ENCODE measurements at places on chromosomes 11 and 22.

DNA sequence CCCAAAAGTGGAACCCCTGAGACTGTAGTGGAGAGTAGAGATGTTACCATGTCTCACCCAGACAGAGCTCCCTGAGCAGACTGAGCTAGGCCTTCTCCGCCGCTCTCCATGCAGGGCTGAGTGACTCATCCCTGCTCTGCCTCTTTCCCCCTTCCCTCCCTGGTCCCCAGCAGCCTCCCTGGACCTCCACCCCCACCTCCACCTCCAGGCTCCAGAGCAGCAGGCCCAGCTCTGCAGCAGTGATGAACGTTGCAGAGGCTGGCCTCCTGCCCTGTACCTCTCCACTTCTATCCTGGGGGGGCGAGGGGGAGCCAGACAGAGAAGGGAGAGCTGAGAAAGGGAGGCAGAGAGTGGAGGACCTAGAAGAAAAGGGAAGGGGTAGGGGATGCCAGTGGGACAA lies 19.3 kb upstream of the ARAP1 start:
- no peak for DNase-seq

DNA sequence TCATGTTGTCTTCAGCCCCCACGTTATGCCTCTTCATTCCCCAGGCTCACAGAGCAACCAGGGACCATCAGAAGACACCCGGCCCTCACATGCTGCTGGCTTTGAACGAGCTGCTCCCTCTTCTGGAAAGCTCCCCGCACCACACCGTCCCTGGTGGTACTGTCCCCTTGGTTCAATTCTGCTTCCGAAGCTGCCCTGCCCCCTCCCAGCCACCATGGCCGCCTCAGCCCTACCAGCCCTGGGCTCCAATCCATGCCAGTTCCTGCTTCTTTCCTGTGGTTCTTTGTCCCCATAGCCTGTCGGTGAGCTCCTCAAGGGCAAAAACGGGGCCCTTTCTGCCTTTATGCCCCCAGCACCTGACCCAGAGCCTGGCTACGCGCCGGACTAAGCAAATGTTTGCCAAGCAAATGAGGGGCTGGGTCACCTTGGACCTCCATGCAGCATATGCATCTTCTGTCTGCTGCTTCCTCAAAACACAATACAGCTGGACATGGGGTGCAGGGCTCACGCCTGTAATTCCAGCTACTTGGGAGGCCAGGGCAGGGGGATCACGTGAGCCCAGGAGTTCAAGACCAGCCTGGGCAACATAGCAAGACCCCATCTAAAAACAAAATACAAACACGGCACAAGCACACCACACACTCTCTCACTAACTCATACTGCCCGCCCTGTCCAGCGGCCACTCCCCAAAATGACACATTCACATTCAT lies 21.3 kb downstream of the TNKS1BP1 start:
- peak; percentile 12 for DNase-seq

GRCh38 chr22:47476231-47476630 lies 713.8 kb downstream of the TBC1D22A start:
- DNase-seq: no peak

DNA sequence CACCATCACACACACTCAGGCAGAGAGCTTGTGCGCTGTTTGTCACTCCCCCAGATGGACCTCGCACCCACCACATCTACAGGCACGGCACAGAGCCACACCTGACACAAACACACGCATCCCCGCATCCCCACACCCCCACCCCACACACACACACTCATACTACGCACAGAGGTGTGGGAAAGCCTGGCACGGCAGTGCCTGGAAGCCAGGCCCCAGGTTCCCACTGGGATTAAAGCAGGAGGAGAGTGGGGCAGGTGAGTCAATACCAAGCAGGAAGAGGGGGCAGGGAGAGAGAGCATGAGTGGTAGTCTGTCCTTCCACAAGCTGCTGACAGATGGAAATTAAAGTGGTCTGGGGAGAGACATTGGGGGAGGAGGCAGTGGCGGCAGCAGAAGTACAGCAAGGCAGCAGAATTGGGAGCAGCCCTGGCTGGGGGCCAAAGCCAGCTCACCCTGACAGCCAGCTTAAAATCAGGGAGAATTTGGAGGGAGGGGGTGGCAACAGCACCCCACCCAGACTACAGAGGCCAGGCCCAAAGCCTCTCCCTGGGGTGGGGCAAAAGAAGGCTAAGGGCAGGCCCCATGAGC lies 20.7 kb downstream of the TNKS1BP1 start:
- no peak for DNase-seq

- DNase-seq: no peak
Observed at GRCh38 chr11:134476435-134477021, 64.5 kb upstream of the B3GAT1 start.

DNA sequence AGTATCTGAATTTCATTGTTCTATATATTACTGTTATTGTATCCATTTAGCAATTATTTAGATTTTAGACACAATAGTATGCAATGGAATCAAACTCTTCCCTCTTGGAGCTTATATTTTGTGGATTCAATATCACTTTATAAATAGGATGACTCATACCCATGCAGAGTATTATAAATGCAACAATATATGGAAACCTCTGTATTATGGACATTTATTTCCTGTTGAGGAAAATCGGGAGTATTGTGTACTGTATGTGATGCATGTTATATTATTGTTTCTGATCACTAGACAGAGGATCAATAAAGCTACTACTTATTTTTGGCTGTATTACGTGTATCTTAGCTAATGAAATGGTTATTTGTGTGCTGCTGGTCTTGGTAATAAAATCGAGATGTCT lies 770 bp downstream of the METTL15 start:
- DNase-seq: no peak

- DNase-seq: no peak
Observed at GRCh38 chr22:44328762-44329161, 16.0 kb upstream of the SHISAL1 start.

GRCh38 chr11:44731685-44732430 lies 5.1 kb downstream of the TSPAN18 start:
- DNase-seq: no peak

GRCh38 chr11:1478544-1478943 lies 8.0 kb downstream of the MOB2 start:
- DNase-seq: no peak

DNA sequence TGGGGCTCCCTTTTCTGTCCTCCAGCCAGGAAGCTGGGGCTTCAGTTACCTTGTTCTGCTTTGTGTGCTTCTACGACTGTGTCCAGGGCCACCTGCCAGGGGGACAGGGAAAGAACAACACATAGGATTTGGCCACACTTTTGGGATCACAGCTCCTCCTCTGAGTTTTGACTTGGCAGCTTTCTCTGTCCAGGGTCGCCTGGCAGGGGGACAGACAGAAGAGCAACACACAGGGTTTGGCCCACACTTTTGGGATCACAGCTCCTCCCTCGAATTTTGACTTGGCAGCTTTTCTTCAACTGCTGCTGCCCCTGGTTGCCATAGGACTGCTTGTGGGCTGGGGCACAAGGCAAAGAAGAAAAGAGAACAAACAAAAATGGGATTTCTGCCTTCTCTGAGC lies 19.1 kb downstream of the INCENP start:
- no peak for DNase-seq

DNA sequence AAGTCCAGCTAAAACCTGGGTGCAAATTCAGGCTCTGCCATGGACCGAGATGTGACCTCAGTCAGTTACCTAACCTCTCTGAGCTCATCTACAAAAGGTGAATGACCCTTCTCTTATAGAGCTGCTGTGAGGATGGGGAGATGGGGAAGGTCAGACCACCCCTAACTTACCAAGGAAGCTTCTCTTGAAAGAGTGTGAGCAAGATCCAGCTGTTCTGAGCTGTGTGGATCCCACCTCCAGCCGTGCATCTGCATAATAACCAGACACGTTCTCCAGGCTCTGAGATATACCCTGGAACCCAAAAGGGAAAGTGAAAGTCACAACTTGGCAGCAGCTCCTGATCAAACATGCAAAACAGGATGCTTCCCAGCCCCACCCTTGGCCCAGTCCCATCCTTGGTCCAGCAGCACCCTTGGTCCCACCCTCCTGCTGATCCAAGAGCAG lies at the start of gene APOL3:
Gene APOL3, minus strand, starts transcription at position 257 of the 444 bp plus-strand sequence. CDS start 11,700 bp downstream, outside the sequence.
- DNase-seq: no peak

DNA sequence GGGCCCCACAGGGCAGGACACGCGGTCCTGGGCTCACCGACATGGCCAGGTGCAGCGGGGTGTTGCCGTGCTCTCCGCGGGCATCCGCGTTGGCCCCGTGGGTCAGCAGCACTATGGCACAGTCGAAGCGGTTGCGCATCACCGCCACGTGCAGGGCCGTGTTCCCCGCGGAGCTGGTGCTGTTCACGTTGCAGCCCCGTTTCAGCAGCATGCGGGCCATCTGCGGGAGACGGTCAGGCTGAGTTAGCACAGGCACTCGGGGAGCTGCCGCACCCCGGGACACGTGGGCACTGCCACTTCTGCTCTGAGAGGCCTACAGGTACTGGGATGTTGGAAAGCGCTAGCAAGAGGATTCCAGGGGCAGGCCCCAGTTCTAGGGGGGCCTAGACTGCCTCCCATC lies 22.3 kb upstream of the BAIAP2L2 start:
- DNase-seq: no peak

- no peak for DNase-seq
Observed at GRCh38 chr11:46296059-46296527, 18.6 kb downstream of the CREB3L1 start.

- no peak for DNase-seq
Observed at GRCh38 chr11:27965559-27965958, 142.4 kb downstream of the KIF18A start.

DNA sequence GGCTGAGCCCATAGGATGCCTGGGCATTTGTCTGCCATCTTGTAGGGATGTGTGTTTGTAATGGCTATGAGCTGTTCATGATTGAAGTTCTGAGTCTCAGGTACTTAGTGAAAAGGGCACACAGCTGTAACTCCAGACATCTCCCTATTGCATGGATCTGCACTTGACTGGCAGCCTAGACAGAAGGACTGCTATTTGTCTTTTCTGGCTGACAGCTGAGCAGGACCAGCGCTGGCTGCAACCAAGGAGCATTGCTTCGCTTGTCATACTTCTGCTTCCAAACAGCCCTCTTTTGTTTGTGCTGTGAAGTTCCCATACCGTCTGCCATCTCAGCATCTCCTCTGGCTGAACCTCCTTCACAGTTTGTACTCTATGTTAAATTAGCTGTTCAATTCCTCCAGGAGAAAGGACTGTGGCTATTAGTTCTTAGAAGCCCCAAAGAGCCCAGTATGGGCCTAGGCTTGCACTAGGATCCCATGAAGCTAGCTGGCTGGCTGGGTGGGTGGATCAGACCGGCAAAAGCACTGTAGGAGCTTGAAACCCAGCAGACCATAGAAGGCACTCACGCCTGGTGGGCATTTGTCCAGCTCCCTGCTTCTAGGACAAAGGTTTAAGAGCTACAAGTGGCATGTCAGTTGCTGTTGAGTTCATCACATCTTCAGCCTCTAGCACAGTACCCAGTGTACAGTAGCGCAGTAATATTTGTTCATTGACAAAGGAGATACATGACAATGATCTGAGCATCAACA lies 20.4 kb downstream of the HIRA start:
- DNase-seq: no peak

DNA sequence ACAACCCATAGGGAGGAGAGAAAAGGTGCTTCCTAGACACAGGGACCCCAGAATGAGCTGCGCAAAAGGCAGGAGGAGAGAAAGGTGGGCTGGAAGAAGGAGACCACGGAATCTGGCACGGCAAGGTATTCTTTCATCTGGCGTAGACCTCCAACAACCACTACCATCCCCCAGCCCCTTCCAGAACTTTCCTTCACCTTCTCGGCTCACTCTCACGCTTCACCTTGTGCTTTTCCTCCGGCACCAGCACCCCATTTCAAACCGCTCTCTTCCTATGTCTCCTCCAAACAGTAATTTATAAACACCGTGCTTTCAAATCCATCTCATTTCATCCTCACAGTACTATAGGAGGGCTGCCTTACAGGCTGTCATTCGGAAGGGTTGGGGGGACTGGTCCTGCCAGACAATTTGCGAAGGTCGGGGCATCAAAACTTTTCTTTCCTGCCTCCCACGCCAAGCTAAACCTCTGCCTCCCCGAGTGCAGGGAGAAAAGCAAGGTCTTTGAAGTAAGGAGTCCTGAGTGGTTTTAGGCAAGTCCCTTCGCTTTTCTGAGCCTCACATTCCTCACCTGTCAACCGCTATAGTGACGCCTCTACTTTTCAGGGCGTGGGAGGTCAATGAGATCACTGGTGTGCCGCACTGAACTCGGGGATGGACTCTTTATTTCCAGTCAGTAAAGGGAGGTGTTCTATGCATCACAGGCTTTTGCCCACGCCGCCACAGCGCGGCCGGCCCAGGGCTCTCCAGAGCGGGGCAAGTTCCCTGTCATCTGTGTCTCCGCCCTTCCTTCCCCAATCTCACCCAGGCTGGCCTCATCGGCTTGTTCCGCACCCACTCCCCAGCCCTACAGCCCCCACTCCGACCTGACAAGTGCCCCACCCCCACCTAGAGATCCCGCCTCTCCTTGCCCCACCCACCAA lies 800 bp downstream of the KCTD21 start:
- no peak for DNase-seq

DNA sequence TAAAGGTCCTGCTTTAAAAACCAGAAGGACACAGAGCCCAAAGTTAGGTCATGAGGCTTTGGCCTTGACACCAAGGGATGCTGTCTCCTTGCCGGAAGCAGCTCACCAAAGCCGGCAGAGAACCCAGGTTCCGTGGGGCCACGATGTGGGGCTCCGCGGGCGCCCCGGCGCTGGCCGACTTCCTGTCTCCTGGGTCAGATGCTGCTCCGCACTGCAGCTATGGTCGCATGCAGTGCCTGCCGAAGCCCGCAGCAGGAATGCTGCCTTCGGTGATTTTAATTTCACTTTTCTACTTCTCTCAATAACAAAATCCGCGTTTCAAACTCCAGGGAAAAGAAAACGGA lies 454 bp upstream of the OTUB1 start:
- no peak for DNase-seq

DNA sequence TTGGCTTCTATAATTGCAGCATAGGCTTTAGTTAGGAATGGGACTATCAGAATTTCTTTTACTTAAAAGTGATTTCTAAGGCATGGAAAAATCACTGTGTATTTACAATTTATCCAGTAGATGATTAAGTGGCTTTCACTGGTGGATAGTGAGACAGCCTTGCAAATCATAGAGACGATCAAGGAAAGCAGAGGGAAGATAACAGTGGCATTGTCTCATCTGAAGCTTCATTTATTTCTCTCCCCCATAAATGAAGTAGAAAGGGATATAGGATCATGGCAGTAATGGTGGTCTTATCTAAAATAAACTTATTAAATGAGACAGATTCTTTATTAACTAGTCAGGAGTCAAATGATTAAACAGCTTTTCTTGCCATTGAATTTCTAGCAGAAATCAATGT lies 224.2 kb upstream of the ANO5 start:
- DNase-seq: no peak

DNA sequence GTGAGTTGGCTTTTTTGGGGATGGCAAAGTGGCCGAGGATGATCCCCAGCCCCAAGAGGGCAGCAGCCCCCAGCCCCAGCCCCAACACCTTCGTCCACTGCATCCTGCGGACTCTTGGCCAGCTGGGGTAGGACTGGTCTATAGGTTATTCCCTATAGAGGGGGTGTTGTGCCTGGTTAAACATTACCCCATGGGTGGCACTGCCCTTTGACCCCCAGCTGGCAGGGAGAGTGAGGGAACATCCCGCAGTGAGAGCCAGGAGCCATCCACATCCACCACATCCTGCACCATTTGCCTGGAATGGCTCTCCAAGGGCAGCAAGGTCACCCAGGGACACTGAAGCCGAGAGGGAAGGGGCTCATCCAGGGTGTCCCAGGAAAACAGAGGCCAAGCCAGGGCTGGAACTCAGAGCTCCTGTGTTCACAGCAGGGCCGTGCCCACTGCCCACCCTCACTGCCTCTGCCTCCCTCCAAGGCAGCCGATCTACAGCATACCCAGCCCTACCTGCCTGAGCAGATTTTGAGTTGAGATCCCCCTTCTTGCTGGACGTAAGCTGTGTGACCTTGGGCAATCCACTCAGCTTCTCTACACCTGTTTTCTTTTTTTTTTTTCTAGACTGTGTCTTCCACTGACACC lies at the start of gene NAALADL1:
Gene NAALADL1, minus strand, starts transcription at position 135 of the 636 bp plus-strand sequence. Its CDS starts 32 bp downstream, at position 103.
- DNase-seq: no peak

- DNase-seq: no peak
Observed at GRCh38 chr11:110951950-110952503, 239.8 kb upstream of the ARHGAP20 start.

All from D721Med (cell line).